ENCODE measurements at places on chromosomes 2 and 18. TPM values are rescaled to one million over a fixed set of nuclear protein-coding genes. Genes with fewer than 3 reads are reported as not detected.

ADCYAP1 gene
- 0.69 TPM for total RNA-seq

ZNF396 gene
- 5.1 TPM for total RNA-seq

TMEM178A gene
- total RNA-seq: 4.5 TPM

CROCC2 gene
- not detected for total RNA-seq

ALPP gene
- total RNA-seq: not detected

FAP gene
- 2.4 TPM for total RNA-seq

DNA sequence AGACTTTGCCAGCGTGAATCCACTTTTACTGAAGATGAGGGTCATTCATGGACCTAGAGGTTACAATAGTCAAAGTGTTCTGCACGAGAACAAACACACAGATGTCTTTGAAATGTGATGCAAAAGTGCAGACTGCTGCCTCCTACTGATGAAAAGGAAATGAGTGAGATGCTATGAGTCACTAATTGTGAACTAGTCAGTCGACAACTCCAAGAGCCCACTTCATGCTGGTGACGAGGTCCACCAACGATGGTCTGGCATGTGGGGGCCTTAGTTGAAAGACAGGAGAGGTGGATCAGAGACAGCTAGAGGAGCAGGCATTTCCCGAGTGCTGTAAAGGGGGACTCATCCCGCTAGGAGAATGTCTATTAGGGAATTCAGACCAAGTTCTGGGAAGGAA lies 17.1 kb upstream of the ZNF236 start:
- H3K27me3 ChIP-seq: no peaks in the 10 kb centered on the region
- no peak for DNase-seq
- H3K27ac ChIP-seq: no peak overlapping the region
- H3K4me1 ChIP-seq: peaks cover 9% of the 10 kb centered on the region

- H3K36me3 ChIP-seq: no peaks in the 10 kb centered on the region
- H3K27me3 ChIP-seq: no peaks in the 10 kb centered on the region
- H3K4me3 ChIP-seq: no peak overlapping the region
- DNase-seq: no peak
- H3K27ac ChIP-seq: no peak overlapping the region
Measured at GRCh38 chr2:103208916-103209315, 447.1 kb downstream of the TMEM182 start.

DNA sequence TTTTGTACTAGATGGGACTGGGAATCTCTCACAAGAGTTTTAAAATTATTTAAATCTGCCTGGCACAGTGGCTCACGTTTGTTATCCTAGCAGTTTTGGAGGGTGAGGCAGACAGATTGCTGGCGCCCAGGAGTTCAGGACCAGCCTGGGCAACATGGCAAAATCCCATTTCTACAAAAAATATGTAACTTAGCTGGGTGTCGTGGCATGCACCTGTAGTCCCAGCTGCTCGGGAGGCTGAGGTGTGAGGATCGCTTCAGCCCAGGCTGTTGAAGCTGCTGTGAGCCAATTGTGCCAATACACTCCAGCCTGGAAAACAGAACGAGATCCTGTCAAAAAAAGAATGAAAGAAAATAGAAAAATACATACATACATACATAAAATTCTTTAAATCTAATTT lies 685.7 kb upstream of the PIK3C3 start:
- H3K4me1 ChIP-seq: no peaks in the 10 kb centered on the region
- no peak for DNase-seq
- no peaks in the 10 kb centered on the region for H3K36me3 ChIP-seq
- H3K4me3 ChIP-seq: no peak overlapping the region

DNA sequence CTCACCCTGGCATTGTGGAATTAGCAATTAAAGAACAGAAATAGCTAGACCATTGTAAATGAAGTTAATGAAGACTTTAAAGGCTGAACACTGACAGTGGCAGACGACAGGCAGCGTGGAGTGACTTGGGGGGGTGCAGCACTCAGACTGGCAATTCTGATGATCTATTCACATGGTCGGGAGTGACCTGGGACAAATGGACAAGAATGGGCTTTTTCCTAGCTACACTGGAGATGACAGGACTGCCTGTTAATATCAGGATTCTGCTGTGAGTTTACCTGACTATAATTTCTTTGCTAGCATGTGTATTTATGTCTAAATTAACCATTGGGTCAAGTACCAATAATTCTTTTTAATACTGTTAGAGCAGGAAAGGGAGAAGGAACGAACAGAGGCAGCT lies 199.6 kb downstream of the FBXO15 start:
- H3K36me3 ChIP-seq: no peaks in the 10 kb centered on the region
- H3K27ac ChIP-seq: no peak overlapping the region
- no peak overlapping the region for H3K4me3 ChIP-seq

GRCh38 chr2:49404108-49404507 lies 249.8 kb upstream of the FSHR start:
- no peak for DNase-seq
- H3K4me3 ChIP-seq: no peak overlapping the region
- H3K4me1 ChIP-seq: no peaks in the 10 kb centered on the region
- H3K36me3 ChIP-seq: no peaks in the 10 kb centered on the region
- H3K27ac ChIP-seq: no peak overlapping the region

- peaks cover 38% of the 10 kb centered on the region for H3K4me1 ChIP-seq
- no peak overlapping the region for H3K4me3 ChIP-seq
- H3K36me3 ChIP-seq: no peaks in the 10 kb centered on the region
- no peaks in the 10 kb centered on the region for H3K27me3 ChIP-seq
Measured at GRCh38 chr2:25293958-25294562, 47.7 kb downstream of the DNMT3A start.

- no peaks in the 10 kb centered on the region for H3K4me1 ChIP-seq
- no peak overlapping the region for H3K27ac ChIP-seq
- no peaks in the 10 kb centered on the region for H3K36me3 ChIP-seq
Measured at GRCh38 chr18:43159086-43159770, 43.7 kb upstream of the RIT2 start.

DNA sequence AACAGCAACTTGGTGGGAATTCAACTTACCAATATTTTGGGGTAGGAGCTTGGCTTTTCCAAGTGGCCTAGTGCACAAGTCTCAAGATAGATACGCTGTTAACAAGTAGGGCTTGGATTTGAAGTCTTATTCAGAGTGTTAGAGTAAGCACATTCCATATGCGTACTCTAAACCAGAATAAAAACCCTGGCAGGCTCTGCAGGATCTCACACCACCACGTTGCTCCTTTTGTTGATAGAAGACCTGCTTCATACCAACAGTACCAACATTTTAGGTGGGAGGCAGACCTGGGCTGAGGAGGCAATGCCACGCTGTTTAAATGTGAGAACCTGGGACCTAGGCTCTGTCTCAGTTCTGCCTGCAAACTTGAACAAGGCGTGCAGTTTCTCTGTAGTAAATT lies 214.0 kb downstream of the RNF144A start:
- H3K4me3 ChIP-seq: no peak overlapping the region
- DNase-seq: no peak
- no peaks in the 10 kb centered on the region for H3K36me3 ChIP-seq
- no peaks in the 10 kb centered on the region for H3K4me1 ChIP-seq

GRCh38 chr2:34851804-34852203 lies 1252.7 kb upstream of the FAM98A start:
- H3K4me1 ChIP-seq: no peaks in the 10 kb centered on the region
- no peak overlapping the region for H3K27ac ChIP-seq
- no peaks in the 10 kb centered on the region for H3K27me3 ChIP-seq
- no peak overlapping the region for H3K4me3 ChIP-seq
